ENCODE measurements at places on chromosomes 5 and 9. TPM values are rescaled to one million over a fixed set of nuclear protein-coding genes. Genes with fewer than 3 reads are reported as not detected.

Gene GTF3C5
- 45.2 TPM for total RNA-seq

Gene TRIM36
- total RNA-seq, result 3.7 TPM

Gene CYSRT1
- total RNA-seq, result not detected

Gene PFN3
- total RNA-seq, result not detected

DNA sequence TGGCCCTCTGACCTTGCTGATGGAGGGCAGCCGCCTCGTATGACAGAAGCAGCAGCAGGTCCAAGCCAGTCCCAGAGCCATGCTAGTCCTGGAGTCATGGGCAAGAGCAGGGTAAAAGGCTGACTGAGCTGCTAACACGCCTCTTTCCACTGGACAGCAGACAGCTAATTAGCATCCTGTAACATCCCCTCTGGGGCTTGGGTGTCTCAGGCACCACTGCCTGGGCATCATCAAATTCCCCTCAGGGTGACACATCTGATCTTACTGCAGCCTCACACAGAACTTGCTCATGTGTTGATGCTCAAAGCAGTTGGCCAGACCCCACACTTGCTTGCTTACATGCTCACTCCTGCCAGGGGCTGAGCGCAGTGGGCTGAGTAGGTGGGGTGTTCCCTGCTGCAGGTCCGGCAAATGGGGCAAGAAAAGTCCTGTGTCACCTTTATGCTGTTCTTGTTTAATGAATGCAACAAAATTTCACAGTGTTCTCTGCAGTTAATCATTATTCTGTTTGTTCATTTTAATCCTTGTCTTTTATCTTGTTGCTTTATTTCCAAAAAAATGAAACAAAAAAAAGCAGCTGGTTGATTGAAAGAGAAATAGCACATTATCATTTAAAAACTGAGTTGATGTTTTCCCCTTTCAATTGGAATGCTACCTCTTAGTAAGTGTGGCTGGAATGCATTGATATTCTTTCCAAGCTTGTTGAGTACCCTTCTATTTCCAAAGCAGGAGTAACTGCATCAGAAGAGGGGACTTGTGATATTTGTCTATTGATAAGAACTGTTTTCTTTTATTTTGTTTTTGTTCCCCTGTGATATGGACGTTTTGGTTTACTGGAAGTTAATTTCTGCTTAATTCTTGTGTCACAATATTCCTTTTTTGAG is 254.1 kb downstream of the CDH18 start:
- DNase-seq, result no peak

GRCh38 chr9:4238522-4238921 is 61.3 kb downstream of the GLIS3 start:
- no peak for DNase-seq

GRCh38 chr9:137339045-137339907 is 37.2 kb upstream of the NRARP start:
- DNase-seq, result no peak

GRCh38 chr9:84652496-84653120 is 16.9 kb upstream of the NTRK2 start:
- no peak for DNase-seq

GRCh38 chr5:142433526-142434321 is 108.9 kb upstream of the SPRY4 start:
- DNase-seq, result no peak

DNA sequence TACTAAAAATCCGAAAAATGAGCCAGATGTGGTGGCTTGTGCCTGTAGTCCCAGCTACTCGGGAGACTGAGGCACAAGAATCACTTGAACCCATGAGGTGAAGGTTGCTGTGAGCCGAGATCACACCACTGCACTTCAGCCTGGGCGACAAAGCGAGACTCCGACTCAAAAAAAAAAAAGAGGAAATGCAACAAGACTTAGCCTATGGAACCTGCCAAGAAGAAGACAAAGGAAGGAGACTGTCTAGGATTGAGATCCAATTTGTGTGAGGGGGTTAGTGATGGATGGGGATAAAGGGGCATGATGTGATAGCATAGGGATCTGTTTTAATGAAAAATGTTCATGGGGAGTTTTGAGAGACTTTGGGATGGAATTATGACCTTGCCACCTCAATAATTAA is 72.9 kb downstream of the RAB24 start:
- DNase-seq, result no peak

Measured in sciatic nerve (tissue), 2 donors.